Activated T-helper 1 cell treated with Interleukin-2 at 50 U/mL for 16 hours (primary cell): ENCODE measurements at places on chromosomes 3 and 15.

GRCh38 chr3:61110576-61110975 is 140.7 kb downstream of the FHIT start:
- DNase-seq: no peak

DNA sequence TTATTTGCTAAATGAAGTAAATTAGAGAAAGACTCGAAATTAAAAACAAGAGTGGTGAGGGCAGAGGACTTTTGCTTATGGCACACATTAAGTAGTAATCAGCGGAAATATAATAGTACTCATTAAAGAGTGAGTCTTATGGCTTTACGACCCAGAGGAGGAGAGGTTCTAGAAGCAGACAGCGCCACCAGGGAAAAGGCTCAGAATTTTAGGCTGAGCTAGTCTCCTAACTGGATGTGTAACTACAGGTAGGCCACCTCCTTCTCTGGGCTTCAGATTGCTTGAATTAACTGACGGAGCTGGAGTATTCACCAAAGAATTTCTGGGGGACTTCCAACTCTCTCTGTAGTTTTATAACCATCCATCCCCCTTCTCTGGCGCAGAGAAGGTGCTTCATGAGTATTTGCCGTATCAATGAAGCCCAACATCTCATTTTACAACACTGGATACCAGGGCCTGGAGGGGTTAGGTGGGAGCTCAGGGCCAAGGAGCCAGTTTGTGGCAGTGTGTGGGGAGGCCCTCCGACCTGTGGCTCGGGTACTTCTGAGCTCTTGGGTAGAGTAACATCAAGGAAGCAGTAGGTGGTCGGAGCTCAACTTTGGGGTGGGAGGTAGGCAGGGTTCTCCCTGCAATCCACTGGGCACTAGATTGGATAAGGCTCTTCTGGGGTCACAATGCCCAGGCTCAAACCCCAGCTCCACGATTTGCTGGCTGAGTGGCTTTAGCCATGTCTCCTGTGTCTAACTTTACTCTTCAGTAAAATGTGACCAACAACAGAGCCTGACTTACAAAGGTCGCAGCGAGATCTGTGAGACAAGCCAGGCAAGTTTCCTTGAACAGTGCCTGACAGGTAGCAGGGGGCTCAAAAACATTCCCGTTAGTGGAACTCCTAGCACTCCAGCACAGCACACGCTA is 1.1 kb downstream of the CHCHD4 start:
- no peak for DNase-seq

DNA sequence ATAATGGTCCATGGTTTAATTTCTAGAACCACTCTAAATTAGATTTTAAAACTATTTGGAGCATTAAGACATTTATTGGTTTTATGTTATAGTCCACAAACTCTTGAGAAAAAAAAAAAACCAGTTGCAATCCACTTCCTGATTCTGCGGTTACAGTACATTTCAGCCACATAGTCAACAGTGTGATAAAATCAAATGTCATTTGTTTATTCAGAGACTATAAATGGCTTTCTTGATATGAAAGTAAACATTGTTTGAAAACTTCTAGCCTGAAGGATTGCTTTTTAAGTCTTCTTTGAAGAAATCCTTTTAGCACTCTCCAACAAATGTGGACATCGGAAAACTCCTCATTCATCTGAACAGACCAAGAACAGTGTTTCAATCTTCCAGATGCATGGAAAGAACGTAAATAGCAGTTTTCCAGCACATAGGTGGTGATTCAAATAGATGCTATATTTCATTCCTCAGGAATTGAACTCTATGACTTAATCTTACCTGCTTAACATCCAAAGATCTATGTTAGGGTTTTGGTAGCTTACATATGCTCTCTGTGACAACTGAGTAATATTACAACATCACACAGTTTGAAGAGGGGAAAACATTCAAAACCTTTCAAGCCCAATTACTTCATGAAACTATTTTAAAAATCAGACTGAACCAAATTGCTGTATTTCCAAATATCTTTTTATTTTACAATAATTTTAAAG is 87.8 kb upstream of the UBE2E2 start:
- no peak for DNase-seq

- no peak for DNase-seq
Measured at GRCh38 chr3:49417516-49418120, 4.7 kb downstream of the AMT start.

- no peak for DNase-seq
Measured at GRCh38 chr3:99710094-99710493, 71.7 kb downstream of the COL8A1 start.

DNA sequence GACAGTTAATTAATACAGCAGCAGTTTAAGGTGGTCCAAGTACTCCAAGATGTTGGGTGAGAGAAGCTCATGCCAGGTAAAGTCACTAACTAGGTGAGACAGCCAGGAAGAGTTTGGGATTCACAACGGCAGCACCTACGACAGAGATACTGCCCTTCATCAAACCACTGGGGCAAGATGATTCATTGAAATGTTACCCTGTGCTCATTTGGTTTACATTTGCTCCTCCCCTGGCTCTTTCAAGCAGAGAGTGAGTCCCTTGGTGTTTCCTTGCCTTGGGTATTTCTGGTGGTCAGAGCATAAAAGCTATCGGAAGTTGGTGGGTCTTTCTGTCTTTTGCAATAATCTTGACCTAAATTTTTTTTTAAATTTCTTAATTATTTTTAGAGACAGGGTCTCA is 19.9 kb upstream of the PDE8A start:
- no peak for DNase-seq

- no peak for DNase-seq
Measured at GRCh38 chr3:168558728-168559411, 463.1 kb upstream of the GOLIM4 start.
